ENCODE measurements at places on chromosomes 13 and 19.

- DNase-seq: no peak
These were observed 41.2 kb upstream of the USPL1 start for GRCh38 chr13:30576528-30576927.

DNA sequence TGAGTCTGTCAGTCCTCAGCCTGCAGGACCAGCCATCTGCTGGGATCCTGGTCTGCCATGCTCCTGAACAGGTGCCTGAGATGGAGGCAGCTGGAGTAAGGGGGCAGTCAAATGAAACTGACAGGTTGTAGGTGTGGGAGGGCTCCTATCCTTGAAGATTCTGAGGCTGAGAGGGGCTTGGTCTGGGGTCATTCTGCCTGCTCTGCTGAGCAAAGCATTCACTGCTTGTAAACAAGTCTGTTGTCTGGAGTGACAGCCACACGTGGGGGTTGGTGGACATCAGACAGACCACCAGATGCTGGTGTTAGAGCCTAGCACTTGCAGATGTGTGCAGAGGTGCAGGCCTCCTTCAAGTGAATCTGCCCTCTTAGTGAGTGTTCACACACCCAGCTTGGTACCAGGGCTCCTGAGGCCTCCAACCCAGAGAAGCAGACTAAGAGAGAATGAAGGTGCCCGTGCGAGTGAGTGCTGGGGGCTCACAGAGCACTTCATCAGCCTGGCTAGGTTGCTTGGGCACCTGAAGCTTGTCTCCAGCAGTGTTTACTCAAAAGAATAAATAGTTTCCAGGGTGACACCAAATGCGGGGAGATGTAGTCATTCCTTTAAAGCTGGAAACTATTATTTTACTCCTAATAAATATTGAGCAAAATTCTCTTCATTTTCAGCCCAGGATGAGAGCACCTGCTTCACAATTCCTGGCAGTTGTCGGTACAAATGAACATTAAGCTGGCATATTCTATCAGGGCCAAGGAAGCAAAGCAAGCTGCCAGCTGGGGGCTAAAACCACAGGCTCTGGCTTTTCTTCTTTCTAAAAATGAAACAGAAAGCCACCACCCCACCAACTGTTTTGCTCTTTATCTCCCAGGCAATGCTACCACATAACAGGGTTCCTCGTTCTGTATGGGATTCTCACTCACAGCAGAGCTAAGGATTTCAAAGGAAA is 82.3 kb downstream of the RNASEH2B start:
- peak; percentile 18 for DNase-seq

- DNase-seq: no peak
These were observed 323.0 kb downstream of the NDFIP2 start for GRCh38 chr13:79803989-79804388.

GRCh38 chr13:45327253-45327955 is 13.6 kb downstream of the TPT1 start:
- no peak for DNase-seq

GRCh38 chr13:43908156-43909126 is 28.7 kb downstream of the LACC1 start:
- DNase-seq: peak; percentile 16

- DNase-seq: no peak
These were observed 486 bp upstream of the ZNF805 start for GRCh38 chr19:57239982-57240310.

- DNase-seq: no peak
These were observed 9.6 kb downstream of the HSPBP1 start for GRCh38 chr19:55270172-55270942.

GRCh38 chr13:94058821-94059360 is 420.6 kb downstream of the DCT start:
- no peak for DNase-seq

- no peak for DNase-seq
These were observed 13.9 kb downstream of the GPX4 start for GRCh38 chr19:1117654-1118053.

DNA sequence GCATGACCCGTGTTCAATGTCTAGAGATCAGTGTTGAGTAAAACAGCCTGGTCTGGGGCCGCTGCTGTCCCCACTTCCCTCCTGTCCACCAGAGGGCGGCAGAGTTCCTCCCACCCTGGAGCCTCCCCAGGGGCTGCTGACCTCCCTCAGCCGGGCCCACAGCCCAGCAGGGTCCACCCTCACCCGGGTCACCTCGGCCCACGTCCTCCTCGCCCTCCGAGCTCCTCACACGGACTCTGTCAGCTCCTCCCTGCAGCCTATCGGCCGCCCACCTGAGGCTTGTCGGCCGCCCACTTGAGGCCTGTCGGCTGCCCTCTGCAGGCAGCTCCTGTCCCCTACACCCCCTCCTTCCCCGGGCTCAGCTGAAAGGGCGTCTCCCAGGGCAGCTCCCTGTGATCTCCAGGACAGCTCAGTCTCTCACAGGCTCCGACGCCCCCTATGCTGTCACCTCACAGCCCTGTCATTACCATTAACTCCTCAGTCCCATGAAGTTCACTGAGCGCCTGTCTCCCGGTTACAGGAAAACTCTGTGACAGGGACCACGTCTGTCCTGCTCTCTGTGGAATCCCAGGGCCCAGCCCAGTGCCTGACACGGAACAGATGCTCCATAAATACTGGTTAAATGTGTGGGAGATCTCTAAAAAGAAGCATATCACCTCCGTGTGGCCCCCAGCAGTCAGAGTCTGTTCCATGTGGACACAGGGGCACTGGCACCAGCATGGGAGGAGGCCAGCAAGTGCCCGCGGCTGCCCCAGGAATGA is 1.5 kb upstream of the CEACAM5 start:
- DNase-seq: peak; percentile 63

DNA sequence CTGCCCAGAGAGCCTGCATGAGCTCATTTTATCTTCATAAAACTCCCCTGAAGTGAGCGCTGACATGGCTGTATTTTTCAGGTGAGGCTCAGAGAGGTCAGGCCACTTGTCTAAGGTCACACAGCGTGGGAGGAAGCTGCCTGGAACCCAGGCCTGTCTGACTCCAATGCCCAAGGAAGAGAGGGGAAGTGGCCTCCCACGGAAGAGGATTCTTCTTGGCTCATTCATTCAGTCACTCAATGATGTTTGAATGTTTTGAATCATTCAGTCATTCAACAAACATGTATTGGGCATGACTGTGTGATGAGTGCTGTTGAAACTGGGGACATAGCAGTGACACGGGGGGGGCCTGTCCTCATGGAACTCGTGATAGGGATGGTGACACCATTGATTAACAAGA is 12.0 kb downstream of the ACTL9 start:
- DNase-seq: no peak

DNA sequence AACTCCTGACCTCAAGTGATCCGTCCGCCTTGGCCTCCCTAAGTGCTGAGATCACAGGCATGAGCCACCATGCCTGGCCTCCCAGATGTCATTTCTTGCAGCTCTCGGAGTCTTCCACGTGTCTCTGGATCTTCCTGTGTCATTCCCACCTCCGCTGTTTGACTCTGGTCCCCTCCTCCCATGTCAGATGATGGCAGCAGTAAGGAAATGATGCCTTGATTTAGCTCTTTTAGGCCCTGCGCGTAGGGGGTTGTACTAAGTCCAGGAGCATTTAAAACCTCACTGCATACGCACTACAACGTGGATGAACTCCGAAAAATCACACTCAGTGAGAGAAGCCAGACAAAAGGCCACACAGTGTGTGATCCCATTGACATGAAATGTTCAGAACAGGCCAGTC is 113.1 kb downstream of the GNG7 start:
- DNase-seq: no peak

- no peak for DNase-seq
These were observed 98.0 kb upstream of the DIAPH3 start for GRCh38 chr13:60261432-60262351.

DNA sequence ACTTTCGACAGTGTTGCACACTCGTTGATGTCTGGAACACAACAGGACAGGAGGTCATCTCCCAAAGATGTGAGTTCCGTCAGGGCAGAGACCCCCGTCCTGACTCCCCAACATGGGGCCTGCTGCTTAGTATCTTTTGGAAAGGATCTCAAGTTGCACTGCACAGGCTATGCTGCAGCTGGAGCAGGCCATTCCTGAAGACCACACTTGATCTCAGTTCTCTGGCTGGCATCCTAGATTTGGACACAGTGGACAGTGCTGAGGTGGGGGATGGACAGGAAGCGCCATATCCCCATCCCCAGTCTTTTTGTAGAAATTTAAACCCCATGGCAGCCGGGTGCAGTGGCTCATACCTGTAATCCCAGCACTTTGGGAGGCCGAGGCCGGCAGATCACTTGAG is 5.9 kb downstream of the ADGRE2 start:
- no peak for DNase-seq

DNA sequence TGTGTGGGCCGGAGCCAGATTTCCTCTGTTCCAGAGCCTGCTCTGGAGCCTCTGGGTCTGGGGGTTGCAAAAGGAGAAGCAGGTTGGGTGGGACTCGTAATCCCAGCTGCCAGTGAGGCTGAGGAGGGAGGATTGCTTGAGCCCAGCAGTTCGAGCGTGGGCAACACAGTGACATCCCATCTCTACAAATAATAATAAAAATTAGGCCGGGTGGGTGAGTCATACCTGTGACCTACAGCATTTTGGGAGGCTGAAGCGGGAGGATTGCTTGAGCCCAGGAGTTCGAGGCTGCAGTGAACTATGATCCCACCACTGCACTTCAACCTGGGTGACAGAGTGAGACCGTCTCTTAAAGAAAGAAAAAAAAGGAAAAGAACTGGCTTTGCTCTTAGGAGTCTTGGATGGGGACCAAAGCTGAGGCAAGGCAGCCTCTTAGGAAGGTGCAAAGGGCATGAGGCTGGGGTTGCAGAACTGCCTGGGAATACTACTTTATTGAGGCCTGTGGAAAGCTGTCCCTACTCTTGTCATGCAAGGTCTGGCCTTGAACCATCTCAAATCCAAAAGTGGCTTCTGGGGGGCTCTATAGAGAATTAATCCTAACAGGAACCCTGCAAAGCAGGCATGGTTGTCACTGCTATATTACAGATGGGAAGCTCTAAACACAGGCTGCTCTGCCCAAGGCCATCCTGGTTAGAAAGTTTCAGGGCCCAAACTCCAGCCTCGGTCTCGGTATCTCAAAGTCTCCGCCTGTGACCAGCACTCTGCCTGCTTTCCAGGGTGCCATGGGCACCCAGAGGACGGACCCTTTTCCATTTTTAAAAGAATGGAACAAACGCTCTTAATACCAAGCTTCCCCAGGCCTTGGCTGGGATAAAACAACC is 880 bp upstream of the C19orf12 start:
- no peak for DNase-seq

DNA sequence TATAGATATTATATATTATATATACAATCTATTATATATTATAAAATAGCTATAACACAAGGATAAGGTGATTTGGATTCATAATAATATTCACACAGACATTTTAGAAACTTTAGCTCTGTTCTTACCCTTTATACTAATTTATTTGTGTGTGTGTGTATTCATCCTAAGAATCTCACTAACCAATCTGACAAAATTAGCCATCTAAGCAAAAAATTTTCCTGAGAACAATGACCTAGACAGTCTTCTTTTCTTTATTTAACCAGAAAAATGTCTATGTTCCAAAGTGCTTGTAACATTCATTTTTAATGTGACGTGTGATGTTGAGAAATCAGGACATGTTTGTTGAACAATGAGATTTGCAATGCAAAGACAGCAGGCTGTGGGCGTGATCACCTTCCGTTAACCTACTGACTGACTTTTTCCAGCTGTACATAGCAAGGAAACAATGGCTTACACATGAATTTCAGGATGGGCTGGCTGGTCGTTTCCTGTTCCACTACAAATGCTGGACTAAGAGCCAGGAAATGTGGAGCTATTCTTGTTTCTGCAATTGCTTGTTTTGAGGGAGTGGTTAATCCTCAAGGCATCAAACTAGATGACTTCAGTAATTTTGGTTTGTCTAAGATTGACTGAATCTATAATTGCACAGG is 634.6 kb upstream of the ARGLU1 start:
- no peak for DNase-seq

GRCh38 chr19:4742723-4743646 is 19.3 kb upstream of the DPP9 start:
- DNase-seq: no peak

DNA sequence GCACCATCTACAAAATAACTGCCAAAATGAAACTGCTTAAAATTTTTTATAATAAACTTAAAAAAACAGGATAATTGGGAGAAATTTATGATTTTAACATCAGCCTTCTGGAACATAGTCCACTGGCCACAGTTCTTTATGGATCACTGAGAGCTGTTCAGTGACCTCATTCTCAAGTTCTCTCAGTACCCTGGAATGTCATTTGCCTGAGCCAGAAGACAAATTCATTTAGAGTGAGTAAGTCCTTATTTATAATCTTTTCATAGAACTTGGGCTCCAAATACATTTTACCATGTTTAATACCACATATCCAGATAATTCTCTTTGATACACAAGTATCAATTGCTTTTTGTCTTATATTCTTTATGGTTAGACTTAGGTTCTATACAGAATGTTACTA is 87.6 kb downstream of the CAB39L start:
- DNase-seq: no peak

GRCh38 chr19:14158276-14159023 is 22.1 kb upstream of the ASF1B start:
- DNase-seq: no peak

GRCh38 chr19:37470216-37470615 is 1.1 kb downstream of the ZNF570 start:
- DNase-seq: no peak

- no peak for DNase-seq
These were observed 707 bp upstream of the KLK8 start for GRCh38 chr19:51002089-51002532.

DNA sequence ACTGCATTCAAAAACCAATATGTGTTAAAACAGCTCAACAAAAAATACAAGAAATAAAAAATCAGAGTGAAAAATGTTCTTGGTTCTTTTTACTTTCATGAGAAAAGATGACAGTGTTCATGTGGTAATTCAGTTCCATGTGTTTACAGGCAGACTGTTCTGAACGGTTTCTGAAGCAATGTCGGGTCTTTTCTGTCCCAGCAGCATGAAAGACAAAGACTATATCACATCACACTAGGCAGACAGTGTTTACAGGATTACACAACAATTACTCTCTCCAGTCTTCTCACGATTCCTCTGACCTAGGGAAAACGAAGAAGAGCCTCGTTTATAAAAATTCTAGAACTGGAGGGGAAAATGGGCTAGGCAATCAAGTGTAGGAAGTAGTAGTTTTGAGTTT is 83.4 kb downstream of the UBL3 start:
- DNase-seq: no peak

DNA sequence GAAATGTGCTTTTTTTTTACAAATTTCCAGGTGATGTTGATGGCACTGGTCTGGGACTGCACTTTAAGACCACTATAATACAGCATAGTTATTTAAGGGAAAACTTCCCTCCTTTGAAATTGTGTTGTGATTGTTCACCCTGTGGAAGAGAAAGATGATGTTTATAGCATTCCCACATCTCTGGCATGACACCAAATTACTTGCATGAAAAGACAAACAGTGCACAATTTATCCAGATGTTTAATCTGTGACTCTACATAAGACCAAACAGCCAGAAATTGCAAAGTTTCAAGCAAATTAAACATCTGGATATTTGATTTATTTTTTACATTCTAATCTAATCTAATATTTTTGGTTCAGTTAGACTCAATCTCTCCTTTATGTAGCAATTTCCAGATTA is 51.6 kb downstream of the UFM1 start:
- no peak for DNase-seq

- no peak for DNase-seq
These were observed 38.2 kb downstream of the MTMR6 start for GRCh38 chr13:25249001-25249543.
